H1 (cell line): ENCODE measurements at places on chromosomes 3 and 15.

DNA sequence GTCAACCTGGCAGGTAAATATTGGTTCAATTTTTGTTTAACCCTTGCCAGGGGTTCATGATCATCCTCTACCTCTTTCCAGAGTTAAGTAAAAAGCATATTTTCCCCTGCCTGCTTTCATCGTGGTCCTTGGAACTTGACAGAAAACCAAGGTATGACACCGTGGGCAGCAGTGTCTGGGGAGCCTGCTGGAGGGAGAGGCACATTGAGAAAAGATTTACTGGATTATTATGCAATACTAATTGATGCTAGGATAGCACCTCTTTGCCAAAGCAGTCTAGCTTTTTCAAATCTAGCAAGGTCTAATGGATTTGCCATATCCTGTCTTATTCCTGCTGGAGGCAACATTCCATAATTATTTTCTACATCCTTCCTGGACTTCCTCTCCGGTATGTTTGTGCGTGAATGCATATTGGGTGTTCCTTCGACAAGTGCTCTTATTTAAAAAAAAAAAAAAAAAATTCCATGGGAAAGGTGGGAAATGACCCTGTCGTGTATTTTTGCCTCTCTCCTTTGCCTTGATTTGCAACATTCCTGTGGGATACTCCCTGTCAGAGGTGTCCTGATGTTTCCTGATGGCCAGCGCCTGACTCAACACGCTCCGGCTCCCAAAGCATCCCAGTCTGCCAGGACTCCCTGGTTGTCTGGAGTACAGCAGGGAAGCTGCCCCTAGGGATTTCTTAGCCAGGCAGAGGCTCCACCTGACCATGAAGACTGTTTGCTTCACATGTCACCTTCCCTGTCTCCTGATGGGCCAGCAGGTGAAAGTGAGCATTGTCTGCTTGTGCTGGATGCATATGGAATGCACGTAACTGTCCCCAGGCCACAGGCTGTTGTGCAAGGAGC is 6.3 kb downstream of the BHLHE40 start:
- DNase-seq = no peak
- H3K36me3 ChIP-seq = no peaks in the 10 kb centered on the region
- H3K4me3 ChIP-seq = no peak overlapping the region
- H3K27ac ChIP-seq = no peak overlapping the region

DNA sequence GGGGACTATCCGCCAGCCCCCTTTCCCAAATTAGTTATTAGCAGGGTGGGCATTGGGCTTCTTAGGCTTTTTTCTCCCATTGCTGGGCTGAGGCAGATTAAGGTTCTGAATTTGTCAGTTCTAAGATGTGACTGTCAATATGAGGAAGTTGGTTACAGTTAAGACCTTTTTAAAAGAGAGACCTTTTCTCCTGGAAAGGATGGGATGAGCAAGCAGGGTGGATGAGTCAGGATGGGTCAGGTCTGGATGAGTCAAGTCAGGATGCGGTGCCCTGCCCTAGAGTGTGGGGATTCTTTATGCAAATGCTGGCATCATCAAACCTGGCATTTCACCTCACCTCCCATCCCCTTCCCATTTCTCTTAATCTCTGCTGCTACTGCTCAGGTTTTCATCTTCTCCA is 1.9 kb downstream of the AEN start:
- H3K36me3 ChIP-seq = peaks cover 39% of the 10 kb centered on the region
- no peak for DNase-seq
- H3K4me3 ChIP-seq = peak overlapping the region; percentile 98; the same call in 1 of the 2 replicates
- H3K27me3 ChIP-seq = no peaks in the 10 kb centered on the region
- no peak overlapping the region for H3K27ac ChIP-seq

- H3K4me3 ChIP-seq = no peak overlapping the region
- H3K27ac ChIP-seq = no peak overlapping the region
- H3K27me3 ChIP-seq = no peaks in the 10 kb centered on the region; the same call in 1 of the 2 replicates
- no peak for DNase-seq
These were observed 21.6 kb upstream of the DUSP7 start for GRCh38 chr3:52077925-52078324.

GRCh38 chr15:44790656-44791055 is 54.3 kb downstream of the TRIM69 start:
- no peak overlapping the region for H3K27ac ChIP-seq
- H3K27me3 ChIP-seq = no peaks in the 10 kb centered on the region
- no peaks in the 10 kb centered on the region for H3K36me3 ChIP-seq

DNA sequence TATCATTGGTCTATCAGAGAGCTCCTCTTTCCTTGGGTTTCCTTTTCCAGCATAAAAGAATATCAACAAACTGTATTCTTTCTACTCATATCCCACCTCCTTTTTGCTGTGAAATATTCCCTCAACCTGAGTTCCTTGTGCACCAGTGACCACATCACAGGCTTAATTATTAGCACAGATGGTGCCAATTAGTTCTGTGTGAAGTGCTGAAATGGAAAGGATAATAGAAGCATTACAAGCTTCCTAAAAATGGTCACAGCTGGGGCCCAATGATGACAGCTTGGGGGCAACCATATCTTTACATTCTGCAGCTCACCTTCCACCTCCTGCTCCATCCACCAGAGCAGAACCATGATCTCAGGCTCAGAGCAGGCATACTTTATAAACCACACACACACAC is 84.6 kb downstream of the ANO10 start:
- H3K36me3 ChIP-seq = no peaks in the 10 kb centered on the region
- H3K27me3 ChIP-seq = no peaks in the 10 kb centered on the region
- H3K4me1 ChIP-seq = peaks cover 16% of the 10 kb centered on the region; the same call in 1 of the 2 replicates
- no peak for DNase-seq
- no peak overlapping the region for H3K4me3 ChIP-seq

DNA sequence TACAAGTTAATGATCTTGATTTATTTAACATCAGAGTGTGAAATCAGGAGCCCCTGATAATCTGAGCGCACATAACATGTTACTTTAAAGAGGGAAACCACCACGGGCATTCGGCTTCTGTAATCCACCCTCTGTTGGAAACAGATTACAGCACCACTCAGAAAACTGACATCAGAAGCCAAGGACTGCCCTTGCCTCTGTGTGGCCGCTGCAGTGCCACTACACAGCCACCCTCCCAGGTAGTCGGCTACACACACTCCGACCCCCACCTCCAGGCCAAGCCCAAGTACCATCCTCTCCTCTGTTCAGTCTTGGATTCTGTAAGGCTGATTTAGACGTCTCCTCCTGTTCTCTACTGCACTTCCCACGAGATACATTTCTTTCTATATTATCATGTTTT is 251.7 kb downstream of the GABRB3 start:
- no peak for DNase-seq
- H3K4me3 ChIP-seq = no peak overlapping the region
- H3K27me3 ChIP-seq = no peaks in the 10 kb centered on the region
- no peak overlapping the region for H3K27ac ChIP-seq
- no peaks in the 10 kb centered on the region for H3K36me3 ChIP-seq
- no peaks in the 10 kb centered on the region for H3K4me1 ChIP-seq

GRCh38 chr3:67381667-67382272 is 272.6 kb downstream of the SUCLG2 start:
- peaks cover 8% of the 10 kb centered on the region; the same call in 1 of the 2 replicates for H3K4me1 ChIP-seq
- DNase-seq = no peak
- H3K4me3 ChIP-seq = no peak overlapping the region
- no peaks in the 10 kb centered on the region for H3K36me3 ChIP-seq

- peaks cover 30% of the 10 kb centered on the region for H3K27me3 ChIP-seq
- H3K27ac ChIP-seq = no peak overlapping the region
- no peaks in the 10 kb centered on the region for H3K36me3 ChIP-seq
- no peak for DNase-seq
- no peaks in the 10 kb centered on the region for H3K4me1 ChIP-seq
- no peak overlapping the region for H3K4me3 ChIP-seq
These were observed 12.0 kb upstream of the FGD5 start for GRCh38 chr3:14806641-14807263.

GRCh38 chr15:90812171-90812957 is 56.0 kb upstream of the FURIN start:
- DNase-seq = no peak
- H3K27me3 ChIP-seq = no peaks in the 10 kb centered on the region
- H3K27ac ChIP-seq = no peak overlapping the region
- peaks cover 9% of the 10 kb centered on the region for H3K4me1 ChIP-seq
- H3K36me3 ChIP-seq = peaks cover 59% of the 10 kb centered on the region

GRCh38 chr3:176430244-176431037 is 766.8 kb downstream of the TBL1XR1 start:
- H3K27ac ChIP-seq = no peak overlapping the region
- DNase-seq = no peak
- no peaks in the 10 kb centered on the region for H3K36me3 ChIP-seq
- H3K4me1 ChIP-seq = 0 out of 2 replicates have a peak, but pooled peaks cover 3% of the 10 kb centered on the region

DNA sequence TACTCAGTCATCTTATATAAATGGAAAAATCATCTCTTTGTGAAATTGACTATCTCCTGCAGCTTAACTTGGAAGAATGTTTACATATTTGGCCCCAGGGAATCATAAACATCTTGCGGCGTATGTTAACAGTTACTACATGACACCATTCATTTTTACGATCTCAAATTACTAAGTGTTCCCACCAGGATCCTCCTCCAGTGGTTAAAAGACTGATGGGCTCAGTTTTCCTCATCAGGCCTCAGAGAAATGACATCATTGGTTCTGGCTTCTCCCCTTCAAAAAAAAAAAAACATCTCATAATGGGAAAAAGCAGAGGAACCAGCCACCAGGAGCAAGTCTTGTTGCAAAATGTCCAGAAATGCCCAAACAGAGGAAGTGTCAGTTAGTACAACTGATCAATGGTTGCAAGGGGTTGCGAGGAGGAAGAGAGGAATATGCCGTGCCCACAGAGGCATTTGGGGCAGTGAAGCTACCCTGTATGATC is 70.5 kb upstream of the LIPC start:
- peaks cover 3% of the 10 kb centered on the region; the same call in 1 of the 2 replicates for H3K4me1 ChIP-seq
- H3K27ac ChIP-seq = no peak overlapping the region
- DNase-seq = no peak
- H3K36me3 ChIP-seq = no peaks in the 10 kb centered on the region
- H3K27me3 ChIP-seq = no peaks in the 10 kb centered on the region
- no peak overlapping the region for H3K4me3 ChIP-seq
